ENCODE measurements at places on chromosomes 1 and 21. TPM values are rescaled to one million over a fixed set of nuclear protein-coding genes. Genes with fewer than 3 reads are reported as not detected.

- DNase-seq = peak; percentile 97
Observed at GRCh38 chr1:16155537-16156410, at the start of gene EPHA2. TSS of gene EPHA2 (minus strand) at chr1:16156069. CDS start at chr1:16155932, 137 bp downstream.

- DNase-seq = no peak
Observed at GRCh38 chr1:67256291-67257172, 51.1 kb upstream of the IL12RB2 start.

GRCh38 chr1:53927376-53927881 lies 18.1 kb downstream of the IFT25 start:
- no peak for DNase-seq

The KRTAP19-8 gene
- total RNA-seq = not detected

DNA sequence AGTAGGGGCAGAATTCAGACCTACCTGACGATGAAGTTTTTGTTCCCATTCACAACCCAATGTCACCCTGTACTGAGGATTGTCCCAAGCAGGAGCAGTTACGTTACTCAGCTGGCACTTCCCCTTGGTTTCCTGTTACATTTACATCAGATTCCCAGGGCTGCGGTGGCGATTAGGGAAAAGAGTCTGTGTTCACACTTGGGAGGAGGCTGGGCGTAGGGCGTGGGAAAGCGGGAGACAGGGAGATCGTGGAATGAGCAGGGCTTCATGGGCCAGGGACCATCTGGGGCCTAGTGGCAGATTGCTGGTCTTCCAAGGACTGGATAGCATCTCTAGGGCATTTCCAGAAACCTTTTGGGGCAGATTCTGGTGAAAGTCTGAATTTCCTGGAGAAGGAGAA lies 39.0 kb downstream of the TBX19 start:
- DNase-seq = no peak

The ACTL8 gene
- 0.39 TPM for total RNA-seq

GRCh38 chr1:46487818-46488218 lies 1.8 kb upstream of the DMBX1 start:
- peak; percentile 25 for DNase-seq

The TEKT2 gene
- not detected for total RNA-seq

- peak; percentile 75 for DNase-seq
Observed at GRCh38 chr1:161227196-161227871, 1.5 kb downstream of the TOMM40L start.

The ZBTB8B gene
- total RNA-seq = 0.32 TPM

The HUNK gene
- total RNA-seq = 0.05 TPM

GRCh38 chr1:1291548-1292441 lies 11.6 kb downstream of the SCNN1D start:
- DNase-seq = peak; percentile 63

The CHODL gene
- total RNA-seq = 0.76 TPM

The RIT1 gene
- 53.9 TPM for total RNA-seq

The EPRS1 gene
- total RNA-seq = 80.8 TPM

The CYP4A22 gene
- total RNA-seq = not detected

DNA sequence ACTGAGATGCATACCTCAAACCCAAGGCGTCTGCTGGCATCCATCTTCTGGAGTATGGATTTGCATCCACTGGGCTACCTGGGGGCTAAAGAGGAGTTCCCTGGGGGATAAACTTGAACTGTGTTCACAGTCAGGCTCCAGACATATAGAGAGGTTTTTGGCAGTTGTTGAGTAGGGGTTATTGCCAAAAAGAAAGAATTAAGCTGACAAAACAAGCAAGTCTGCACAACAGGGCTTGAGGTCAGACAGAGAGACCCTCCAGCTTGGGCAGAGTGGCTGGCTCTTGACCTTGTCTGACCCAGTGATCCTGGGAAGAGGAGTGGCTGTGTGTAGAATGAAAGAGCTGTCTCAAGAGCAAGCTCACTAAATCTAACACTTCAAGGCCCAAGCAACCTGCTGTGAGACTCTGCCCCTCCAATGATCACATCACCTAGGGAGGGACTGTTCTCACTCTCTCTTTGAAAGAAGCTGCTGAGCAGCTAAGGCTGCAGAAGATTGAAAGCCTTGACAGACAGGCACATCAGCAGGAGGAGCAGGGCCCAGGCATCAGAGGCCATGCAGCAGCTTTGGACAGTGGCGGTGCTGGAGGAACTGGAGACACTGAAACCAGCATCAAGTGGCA lies 61.5 kb downstream of the SYT2 start:
- DNase-seq = no peak

The HOOK1 gene
- not detected for total RNA-seq

The AIRE gene
- not detected for total RNA-seq

The TNN gene
- total RNA-seq = not detected

The RAB7B gene
- total RNA-seq = 0.69 TPM

DNA sequence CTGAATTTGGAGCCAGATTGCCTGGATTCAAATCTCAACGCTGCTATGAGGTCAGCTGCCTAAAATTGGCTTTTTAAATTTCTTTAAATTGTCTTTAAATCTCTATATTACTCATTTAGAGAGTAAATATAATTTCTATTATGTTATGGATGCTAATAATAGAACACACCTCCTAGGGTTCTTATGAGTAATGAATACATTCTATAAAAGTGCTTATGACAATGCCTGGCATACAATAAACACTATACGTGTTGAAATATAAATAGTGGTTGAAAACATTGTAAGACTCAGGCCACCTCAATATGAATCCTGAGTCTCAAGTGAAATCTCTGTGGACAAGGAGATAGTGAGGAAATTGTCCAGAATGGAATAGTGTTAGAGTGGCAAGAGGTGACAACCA lies 31.0 kb upstream of the PHGDH start:
- no peak for DNase-seq

The CR1L gene
- total RNA-seq = not detected

DNA sequence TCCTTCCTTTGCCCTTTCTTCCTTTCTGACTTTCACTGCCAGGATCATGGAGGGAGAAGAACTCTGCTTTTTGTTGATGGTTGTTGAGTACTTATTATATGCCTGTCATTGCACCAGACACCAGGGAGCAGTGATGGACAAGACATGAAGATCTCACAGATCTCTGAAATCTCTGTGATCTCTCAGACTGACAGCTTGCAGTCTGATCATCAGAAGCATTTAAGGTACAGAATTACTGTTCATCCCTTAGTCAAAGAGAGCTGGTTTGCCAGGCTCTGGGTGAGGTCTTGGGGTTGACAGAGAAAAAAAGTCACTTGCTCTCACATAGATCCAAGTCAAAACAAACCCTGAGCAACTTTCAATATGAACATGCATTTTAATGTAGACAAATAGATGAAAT lies 299.5 kb upstream of the FMN2 start:
- no peak for DNase-seq

DNA sequence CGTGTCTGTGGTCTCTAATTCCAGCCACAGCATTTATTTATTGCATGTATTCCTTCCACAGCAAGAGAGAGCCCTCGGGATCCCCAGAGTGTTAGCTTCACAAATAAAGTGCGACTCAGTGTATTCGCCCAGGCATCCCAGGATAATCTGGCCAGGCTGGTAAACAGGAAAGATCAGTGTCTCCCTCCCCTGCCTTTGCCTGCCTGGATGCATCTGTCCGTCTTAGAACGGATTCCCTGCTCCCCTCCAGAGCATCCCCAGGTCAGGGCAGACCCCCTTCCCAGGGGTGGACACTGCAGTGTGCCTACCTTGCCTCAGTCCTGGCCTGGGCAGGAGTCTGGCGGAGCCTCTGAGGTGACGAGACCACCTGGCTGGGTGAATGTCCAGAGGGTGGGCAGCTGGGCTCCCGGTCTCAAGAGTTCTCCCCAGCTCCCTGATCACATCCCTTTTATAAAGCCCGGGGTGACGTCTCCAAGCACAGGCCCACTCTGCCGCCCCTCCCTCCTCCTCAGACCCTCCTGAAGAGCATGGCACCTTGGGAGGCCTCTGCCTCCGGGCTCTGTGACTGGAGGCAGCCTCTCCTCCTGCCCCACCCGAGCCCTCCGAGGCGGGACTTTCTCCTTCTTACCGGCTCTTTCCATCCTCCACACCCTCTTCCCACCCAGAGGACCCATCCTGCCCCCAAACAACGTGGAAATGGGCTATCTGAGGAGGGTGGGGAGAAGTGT lies at the start of gene KISS1:
Gene KISS1, minus strand, starts transcription at position 424 of the 728 bp plus-strand sequence. CDS start 3,615 bp downstream, outside the sequence.
- DNase-seq = no peak

The CLDN8 gene
- not detected for total RNA-seq

The PBX1 gene
- 20.1 TPM for total RNA-seq

DNA sequence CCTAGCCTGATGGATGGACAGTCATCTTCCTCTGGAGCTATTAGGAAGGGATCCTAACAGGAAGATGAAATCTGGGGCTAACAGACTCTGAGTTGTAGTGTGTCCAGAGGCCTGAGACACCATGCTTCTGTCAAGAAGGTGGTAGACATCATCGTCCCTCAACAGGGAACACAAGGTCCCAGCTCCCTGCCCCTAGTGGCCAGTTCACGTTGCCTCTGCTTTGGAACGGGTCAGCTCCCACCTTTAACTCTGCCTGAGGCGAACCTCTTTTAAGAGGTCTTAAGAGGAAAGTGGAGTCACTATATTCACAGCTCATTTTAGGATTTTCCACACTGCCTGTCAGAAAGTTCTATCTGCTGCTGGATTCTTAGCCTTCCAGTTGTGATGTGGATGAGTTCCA lies 28.3 kb downstream of the LRRC71 start:
- DNase-seq = no peak

DNA sequence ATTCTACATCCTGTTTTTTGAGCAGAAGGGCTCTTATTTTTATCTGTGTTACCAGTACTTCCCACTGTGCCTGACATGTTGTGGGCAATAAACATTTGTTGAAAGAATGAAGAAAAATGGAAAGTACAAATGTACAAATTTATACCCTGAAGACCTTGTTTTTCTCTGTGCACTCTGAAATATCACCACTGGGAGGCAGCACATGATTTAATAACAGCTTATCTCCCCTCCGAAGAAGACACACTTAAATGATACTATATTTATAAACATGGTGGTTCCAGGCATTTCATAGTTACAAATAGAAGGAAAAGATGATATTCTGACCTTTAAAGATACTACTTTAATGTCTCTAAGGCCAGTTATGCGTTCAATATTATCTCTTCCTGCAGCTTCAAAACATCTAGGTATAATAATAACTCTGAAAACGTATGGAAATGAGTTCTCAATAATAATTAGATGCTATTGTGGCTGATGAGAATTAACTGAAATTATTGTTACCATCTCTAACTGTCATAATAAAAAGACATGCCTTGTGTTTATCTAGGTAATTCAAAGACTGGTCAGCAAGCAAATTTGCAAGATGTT lies 12.8 kb downstream of the DYNLT5 start:
- DNase-seq = peak; percentile 55

The TOR1AIP1 gene
- total RNA-seq = 77.8 TPM

The C1orf167 gene
- total RNA-seq = not detected

The ADAMTS5 gene
- 12.2 TPM for total RNA-seq

DNA sequence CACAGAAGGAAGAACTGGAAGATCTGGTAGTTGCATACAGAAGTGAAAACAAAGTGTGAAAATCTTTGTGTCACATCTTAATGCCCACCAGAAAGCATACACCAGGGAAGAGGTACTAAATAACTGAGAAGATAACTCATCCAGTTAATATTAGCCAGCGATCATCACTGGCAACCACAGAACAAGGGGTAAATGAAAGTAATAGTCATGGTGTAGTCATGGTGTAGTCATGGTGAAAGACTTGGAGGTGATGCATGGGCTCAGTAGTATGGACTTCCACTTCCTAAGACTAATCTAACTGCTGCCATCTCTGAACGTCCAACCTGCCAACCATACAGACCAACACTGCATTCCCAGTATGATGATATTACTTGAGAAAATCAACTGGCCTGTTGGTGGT lies 481.2 kb upstream of the NR5A2 start:
- DNase-seq = peak; percentile 77

GRCh38 chr1:206581571-206581981 lies 30.7 kb downstream of the EIF2D start:
- DNase-seq = no peak

DNA sequence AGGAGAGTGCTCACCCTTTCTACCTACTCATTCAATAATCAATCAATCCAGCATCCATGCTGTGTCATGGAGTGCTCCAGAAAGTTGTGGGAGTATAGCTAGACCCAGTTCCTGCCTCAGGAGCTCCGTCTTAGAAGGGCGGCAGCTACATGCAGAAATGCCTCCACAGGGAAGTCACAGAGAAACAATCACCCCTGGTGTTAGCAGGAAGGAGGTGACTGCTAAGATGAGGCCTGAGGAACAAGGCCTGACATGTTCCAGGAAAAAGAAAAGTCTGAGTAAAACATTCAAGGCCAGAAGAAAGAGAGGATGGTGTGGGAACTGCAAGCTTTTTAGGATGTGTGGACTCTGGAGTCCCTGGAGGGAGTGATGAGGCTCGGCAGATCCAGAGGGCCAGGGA lies 142.5 kb upstream of the MAGI3 start:
- DNase-seq = no peak

The C1orf210 gene
- total RNA-seq = not detected

- DNase-seq = no peak
Observed at GRCh38 chr1:3393987-3394920, 60.2 kb upstream of the ARHGEF16 start.

The FCRLB gene
- total RNA-seq = 2.7 TPM

- no peak for DNase-seq
Observed at GRCh38 chr21:35323947-35324346, 274.8 kb upstream of the RUNX1 start.

- DNase-seq = no peak
Observed at GRCh38 chr21:19833082-19833481, 1165.1 kb upstream of the NCAM2 start.

- DNase-seq = no peak
Observed at GRCh38 chr1:115814685-115815398, 26.1 kb downstream of the NHLH2 start.

DNA sequence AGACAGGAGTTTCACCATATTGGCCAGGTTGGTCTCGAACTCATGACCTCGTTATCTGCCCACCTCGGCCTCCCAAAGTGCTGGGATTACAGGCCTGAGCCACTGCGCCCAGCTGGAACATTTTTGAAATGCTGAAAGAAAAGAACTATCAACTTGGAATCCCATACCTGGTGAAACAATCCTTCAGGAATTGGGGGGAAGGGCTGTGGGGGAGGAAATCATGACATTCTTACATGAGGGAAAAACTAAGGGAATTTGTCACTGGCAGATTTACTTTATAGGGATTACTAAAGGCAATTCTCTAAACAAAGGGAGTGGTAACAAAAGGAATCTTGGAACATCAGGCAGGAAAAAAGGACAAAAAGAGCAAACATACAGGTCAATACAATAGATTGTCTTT lies 25.8 kb downstream of the NDUFS5 start:
- no peak for DNase-seq

DNA sequence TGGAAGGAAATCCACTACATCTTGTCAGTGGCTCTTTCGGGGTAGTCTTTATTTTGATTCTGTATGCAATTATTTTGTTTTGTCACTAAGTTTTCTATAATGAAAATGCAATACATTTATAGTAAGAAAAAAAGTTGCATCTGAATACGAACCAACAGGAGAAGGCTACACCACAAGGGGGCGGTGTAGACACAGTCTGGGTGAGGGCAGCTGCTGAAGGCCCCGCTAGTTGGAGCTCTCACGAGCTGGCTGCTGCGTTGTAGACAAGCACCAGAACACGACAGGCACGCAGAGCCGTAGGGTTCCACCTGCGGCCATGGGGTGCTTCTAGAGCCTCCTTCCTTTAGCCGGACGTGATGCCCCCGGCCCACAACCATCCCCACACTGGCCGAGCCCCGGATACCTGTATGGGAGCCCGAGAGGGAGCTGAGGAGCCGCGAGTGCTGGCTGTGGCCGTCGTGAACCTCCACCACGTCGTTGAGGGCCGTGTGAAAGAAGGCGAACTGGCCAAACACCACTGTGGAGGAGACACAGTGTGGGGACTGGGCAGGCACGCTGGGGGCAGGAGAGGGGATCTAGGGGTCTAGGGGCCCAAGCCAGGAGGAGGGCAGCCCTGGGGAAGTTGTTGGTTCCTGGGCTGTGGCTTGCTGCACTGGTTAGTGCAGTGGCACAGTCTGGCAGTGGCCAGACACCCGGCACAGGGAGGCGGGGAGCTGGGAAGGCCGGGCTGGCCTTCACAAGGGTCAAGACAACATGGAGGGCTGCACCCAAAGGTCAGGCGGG lies 160.8 kb downstream of the ZSCAN20 start:
- DNase-seq = peak; percentile 85

Measured in M059J (cell line).